ENCODE measurements at places on chromosomes 2 and 18.

DNA sequence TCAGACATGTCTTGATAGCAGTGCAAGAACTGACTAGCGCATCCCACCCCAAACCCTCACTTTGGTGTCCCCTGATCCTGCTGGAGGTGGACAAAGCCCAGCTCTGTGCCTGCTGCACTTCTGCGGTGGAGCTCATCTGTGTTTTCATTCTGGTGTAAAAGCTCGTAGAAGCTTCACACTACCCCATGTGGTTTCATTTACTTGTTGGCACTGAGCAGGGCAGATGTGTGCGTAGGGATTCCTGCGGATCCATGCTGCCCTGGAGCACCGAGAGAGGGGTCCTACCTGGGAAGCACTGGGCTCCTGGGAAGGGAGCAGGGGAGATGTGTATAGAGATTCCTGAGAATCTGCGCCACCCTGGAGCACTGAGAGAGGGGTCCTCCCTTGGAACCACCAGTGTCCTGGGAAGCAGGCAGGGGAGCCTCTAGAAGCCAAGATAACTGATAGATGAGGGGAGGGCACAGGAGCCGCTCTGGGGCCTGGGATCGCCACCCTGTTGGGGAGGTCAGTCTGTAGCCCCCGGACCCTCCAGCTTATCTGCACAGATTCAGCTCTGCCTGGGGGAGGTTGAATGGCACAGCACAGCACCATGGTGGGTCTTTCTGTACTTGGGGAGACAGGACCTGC is 106.9 kb upstream of the OTOS start:
- no peak for DNase-seq

GRCh38 chr18:55142410-55142809 is 183.1 kb upstream of the CCDC68 start:
- no peak for DNase-seq

DNA sequence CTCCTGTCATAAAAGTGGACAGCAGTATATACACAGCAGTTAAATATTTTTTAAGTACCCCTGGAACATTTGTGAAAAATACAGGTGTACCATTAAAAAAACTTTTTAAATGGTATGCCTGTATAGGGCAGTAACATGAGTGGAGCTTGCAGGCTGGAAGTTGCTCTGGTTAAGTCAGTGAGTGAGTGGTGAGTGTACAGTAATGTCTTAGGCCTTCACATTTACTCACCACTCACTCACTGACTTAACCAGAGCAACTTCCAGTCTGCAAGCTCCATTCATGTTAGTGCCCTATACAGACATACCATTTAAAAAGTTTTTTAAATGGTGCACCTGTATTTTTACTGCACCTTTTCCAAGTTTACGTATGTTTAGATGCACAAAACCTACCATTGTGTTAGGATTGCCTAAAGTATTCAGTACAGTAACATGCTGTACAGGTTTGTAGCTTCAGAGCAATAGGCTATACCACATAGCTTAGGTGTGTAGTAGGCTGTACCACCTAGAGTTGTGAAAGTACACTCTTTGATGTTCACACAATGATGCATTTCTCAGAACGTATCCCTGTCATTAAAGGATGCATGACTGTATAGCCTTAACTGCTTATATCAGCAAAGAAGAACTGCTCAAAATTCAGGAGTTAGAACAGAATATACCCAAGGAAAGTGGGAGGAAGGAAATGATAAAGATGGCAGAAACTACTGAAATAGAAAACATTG is 112.6 kb downstream of the EHBP1 start:
- no peak for DNase-seq

DNA sequence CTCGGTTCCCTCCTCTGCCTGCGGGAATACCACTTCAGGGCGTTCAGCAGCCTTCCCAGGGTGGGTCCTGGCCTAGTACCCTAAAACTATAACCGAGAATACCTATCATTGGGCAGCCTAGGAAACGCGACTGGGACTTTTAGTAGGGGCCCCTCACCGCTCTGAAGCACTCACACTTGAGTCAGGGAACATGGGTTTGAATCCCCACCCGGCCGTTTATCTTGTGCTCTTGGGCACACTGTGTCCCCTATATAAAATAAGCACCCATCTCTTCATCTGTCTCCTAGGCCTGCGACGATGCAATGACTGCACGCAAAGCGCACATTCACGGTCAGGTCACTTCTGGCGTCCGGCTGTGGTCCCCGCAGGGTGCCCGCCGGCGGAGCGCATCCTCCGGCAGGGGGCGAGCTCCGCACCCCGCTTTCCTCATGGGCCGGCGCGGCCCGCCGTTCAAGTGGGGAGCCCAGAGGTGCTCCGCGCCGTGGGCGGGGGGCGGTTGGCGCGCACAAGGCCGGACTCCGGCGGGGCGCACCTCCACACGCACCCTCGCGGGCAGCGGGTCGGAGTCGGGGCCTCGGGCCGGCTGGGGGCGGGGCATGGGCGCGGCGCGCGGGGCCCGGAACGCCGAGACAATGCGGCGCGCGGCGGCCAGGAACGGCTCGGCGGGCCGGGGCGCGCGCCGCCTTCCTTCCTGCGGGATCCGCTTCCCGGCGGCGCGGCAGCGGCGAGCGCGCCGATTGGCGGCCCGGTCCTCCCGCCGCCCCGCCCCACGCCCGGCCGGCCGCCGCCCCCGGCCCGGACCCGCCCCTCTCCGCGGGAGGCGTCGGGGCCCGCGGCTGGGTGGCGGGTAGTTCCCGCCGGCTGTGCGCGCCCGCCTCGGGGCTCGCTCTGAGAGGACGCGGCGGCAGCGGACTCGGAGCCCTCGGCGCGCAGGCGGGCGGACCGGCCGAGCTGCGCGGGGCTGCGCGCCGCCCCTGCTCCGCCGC is at the start of gene ASAP2:
Gene ASAP2 (plus strand): TSS at position 850 of the 986 bp plus-strand sequence. CDS start 293 bp downstream, outside the sequence.
- no peak for DNase-seq

DNA sequence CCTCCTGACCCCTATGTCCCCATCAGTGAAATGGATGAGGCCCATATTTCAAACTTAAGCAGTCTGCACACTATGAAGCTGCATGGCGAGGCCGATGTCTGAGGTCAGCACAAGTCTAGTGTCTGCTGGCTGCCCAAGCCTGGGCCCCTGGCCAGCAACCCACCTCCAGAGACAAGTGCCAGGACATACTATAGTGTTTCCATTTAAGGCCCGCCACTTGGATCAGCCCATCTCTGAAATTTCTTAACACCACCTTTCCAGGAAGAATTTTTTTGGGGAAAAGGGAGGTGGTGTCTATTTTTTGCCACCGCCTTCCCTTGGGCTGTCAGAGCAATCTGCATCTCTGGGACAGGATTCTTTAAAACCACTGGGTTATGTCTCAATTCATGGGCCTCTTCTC is 1.8 kb downstream of the ACVR1 start:
- DNase-seq: no peak

GRCh38 chr2:178187861-178188260 is 6.5 kb upstream of the OSBPL6 start:
- no peak for DNase-seq

- no peak for DNase-seq
These were observed 47.8 kb downstream of the PPP1R1C start for GRCh38 chr2:182033449-182033848.

DNA sequence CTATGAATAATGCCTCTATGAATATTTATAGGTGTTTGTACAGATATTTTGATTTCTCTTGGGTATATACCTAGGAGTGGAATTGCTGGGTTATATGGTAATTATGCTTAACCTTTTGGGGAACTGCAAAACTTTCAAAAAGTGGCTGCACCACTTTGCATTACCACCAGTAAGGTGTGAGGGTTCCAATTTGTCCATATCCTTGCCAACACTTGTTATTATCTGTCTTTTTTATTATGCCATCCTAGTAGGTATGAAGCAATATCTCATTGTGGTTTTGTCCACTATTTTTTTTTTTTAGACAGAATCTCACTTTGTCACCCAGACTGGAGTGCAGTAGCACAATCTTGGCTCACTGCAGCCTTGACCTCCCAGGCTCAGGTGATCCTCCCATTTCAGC is 112.2 kb upstream of the FBXO11 start:
- no peak for DNase-seq

GRCh38 chr2:189676471-189676870 is 2.0 kb downstream of the ANKAR start:
- DNase-seq: no peak

GRCh38 chr2:241566468-241566867 is 7.9 kb downstream of the BOK start:
- DNase-seq: no peak

GRCh38 chr2:134198006-134198634 is 55.8 kb upstream of the MGAT5 start:
- no peak for DNase-seq

DNA sequence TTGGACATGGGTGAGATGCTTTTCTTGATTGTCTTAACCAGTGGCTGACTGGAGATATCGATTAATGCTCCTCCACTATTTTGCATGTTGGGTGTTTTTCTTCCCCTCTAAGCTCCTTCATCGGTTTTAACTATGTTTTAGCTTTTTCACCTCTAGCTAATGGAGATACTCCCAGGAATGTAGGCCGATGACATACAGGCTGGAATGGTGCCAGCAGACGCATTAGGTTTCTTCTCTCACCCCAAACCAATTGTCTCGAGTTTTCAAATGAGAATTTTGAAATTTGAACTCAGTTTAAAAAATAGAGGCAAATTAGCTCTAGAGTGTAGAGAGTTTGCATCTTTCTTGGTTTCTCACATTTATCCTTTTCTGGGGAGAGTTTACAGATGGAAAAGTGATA is 247.6 kb downstream of the RPRM start:
- no peak for DNase-seq

DNA sequence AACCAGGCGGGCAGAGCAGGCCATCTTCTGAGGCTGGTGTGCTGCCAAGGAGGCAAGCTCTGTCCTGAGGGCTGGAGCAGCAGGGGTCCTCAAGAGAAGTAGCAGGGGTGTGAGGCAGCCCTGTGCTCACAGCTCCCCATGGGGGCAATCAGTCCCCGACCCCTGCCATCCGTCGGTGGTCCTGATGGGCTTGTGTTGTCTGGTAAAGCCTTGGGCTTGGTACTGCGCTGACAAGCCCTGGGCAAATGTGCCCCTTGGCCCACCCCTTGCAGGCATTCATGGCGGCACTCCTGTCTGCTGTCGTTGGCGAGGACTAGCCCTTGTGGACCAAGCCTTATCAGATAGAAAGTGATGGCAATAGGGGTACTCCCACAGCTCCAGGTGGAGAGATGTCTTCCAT is 22.6 kb upstream of the SCLY start:
- DNase-seq: no peak

GRCh38 chr2:53477517-53477916 is 290.1 kb upstream of the CHAC2 start:
- no peak for DNase-seq

- no peak for DNase-seq
These were observed 127.4 kb downstream of the VAPA start for GRCh38 chr18:10041180-10041579.

DNA sequence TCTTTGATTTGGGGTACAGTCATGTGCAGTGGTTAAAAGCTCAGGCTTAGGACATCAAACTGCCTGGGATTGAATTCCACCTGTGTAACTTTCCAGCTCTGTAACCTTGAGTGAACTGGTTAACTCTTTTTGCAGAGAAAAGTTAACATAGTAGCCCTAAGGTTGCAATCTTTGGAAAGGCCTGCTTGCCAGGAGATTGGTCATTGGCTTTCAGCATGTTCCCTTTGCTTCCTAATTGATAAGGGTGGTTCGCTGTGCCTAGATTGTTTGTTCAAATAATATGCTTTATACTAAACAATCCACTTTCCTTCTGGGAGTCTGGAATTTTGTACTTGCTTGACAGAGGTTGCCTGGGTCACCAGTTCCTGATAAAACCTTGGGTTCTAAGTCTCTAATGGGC is 86.8 kb downstream of the PIK3C3 start:
- DNase-seq: no peak

- DNase-seq: no peak
These were observed 86.6 kb downstream of the WDSUB1 start for GRCh38 chr2:159199761-159200465.

DNA sequence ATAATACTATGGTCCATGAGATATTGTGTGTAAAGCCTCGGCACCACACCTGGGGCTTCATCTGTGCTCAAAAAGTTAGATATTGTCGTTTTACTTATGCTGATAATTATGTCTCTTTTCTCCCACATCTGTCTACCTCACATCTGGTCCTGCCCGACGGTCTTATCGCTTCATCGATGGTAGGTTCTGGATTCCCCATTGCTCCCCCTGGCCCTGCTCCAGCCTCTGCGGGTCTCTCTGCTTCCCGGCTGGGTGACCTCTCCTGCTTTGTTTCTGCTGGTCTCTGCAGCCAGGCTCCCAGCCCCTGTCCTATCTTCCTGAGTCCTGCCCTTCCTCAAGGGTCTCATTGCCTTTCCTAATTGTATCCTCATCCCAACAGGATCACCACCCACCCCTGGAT is 294.2 kb downstream of the NDUFA10 start:
- no peak for DNase-seq

DNA sequence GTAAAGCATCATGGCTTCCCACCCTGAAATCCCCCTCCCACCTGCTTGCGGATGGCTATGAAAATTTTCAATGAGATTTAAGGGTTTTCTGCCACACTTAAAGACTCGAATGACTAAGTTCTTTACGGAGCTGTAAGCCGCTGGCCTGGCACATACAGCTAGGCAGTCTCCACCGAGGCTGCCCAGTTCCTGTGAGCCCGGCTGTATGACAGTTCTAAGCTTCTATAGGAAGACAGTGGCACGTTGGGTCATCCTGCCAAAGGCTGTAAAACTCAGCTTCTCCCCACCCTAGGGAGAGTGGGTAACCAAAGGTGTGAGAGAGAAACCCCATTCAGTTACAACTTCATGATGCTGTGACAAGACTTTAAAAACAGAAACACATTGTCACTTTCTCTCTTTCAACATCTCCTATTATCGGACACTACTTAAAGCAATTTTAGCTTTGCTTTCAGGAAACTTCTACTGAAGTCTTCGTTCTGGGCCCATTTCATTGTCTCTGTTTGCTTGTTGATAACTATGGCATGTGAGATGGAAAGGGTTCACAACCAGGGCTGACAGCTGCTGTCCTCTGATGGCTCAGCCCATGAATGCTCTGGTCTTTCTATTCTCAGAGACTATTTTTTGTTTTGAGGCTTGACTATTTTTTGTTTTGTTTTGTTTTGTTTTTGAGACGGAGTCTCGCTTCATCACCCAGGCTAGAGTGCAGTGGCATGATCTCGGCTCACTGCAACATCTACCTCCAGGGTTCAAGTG is 7.1 kb downstream of the CASP8 start:
- no peak for DNase-seq

GRCh38 chr18:44830581-44830980 is 149.9 kb downstream of the SETBP1 start:
- no peak for DNase-seq

DNA sequence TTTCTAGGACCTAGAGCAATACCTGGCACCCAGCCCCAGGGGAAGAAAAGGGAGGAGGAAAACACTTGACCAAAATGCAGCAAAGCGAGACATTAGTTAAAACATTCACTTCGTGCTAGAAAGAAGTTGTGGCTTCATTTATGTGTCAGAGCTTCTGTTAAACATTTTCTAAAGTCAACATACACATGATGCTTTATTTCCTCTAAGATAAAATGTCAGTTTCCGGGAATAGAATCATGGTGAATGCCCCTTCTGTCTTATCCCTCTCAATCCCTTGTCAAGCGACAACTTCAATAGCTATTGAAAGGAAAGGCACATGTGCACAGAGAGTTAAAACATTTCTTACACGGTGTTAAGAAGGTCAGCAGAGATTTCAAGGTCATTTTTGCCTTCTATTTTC is 404.6 kb upstream of the CWC22 start:
- no peak for DNase-seq

GRCh38 chr2:230933521-230934180 is 8.6 kb upstream of the GPR55 start:
- no peak for DNase-seq

Data from esophagus squamous epithelium (tissue), 5 donors.